ENCODE measurements at places on chromosomes 1 and 21. TPM values are rescaled to one million over a fixed set of nuclear protein-coding genes. Genes with fewer than 3 reads are reported as not detected.

The BSND gene
- total RNA-seq, result not detected

The OR4F29 gene
- total RNA-seq, result not detected

DNA sequence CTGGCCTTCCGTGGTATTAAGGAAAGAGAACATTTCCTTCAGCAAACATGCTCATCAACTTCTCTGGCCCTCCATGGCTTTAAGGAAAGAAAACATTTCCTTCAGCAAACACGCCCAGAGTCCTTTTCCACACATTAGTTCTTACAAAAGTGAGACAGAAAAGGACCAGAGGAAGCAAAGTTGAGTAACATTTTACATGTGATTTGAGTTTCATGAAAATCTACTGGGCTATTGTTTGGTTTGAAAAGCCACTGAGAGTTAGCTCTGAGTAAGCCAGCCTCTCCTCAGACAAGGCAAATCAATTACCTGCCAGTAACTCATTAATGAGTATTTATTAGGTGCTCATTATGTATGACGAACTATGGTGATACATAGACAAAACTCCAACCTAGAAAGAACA is 78.0 kb downstream of the NID1 start:
- H3K4me3 ChIP-seq, result no peak overlapping the region
- H3K27ac ChIP-seq, result no peak overlapping the region

DNA sequence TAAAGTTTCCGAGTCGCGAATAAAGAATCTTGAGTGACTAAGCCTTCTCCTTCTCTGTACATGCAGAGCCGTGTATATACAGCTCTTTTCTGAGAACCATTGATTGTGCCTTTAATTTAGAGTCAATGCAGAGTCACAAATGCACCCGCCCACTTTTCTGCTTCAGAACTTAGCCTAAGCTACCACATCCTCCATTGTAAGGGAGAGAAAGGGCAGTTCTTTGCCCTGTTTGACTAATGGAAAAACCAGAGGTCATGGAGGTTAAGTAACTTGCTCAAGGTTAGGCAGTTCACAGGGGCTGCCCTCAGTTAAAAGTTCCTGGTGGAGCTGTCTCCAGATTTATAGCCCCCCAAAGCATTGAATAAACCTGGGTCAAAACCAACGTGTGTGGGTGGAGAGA is 139.6 kb downstream of the TOMM20 start:
- peaks cover 46% of the 10 kb centered on the region for H3K4me1 ChIP-seq
- H3K4me3 ChIP-seq, result no peak overlapping the region
- no peaks in the 10 kb centered on the region for H3K36me3 ChIP-seq

DNA sequence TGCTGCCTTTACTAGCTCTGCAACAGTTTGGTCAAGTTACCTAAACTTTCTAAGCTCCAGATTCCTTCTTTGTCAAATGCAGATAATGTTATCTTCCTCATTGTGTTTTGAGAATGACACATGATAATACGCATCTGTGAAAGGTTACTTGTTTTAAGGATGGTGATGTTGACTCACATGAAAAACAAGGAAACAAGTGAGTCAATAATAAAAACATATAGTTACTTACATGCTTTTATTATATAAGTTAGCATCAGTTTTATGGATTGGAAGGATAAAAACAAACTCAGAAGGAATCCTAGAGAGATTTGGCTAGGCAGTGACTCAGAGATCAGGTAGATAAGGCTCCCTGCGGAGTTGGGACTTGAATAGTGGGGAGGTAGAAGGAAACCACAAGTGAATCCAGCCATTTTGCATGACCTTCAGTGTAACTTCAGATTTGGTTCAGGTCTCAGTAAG is 144.6 kb downstream of the LMO4 start:
- H3K27ac ChIP-seq, result peak overlapping the region; percentile 96
- no peaks in the 10 kb centered on the region for H3K36me3 ChIP-seq
- no peaks in the 10 kb centered on the region for H3K27me3 ChIP-seq
- no peak for DNase-seq

GRCh38 chr1:185936641-185937040 is 202.4 kb downstream of the HMCN1 start:
- H3K27me3 ChIP-seq, result no peaks in the 10 kb centered on the region
- H3K36me3 ChIP-seq, result no peaks in the 10 kb centered on the region
- no peak overlapping the region for H3K27ac ChIP-seq
- no peak overlapping the region for H3K4me3 ChIP-seq
- DNase-seq, result no peak
- H3K4me1 ChIP-seq, result no peaks in the 10 kb centered on the region

- H3K36me3 ChIP-seq, result no peaks in the 10 kb centered on the region
- peaks cover 37% of the 10 kb centered on the region for H3K4me1 ChIP-seq
- no peak overlapping the region for H3K4me3 ChIP-seq
- no peaks in the 10 kb centered on the region for H3K27me3 ChIP-seq
Measured at GRCh38 chr1:153532181-153532580, 3.6 kb downstream of the S100A6 start.

- no peak for DNase-seq
- no peak overlapping the region for H3K27ac ChIP-seq
- H3K4me1 ChIP-seq, result peaks cover 41% of the 10 kb centered on the region
- no peak overlapping the region for H3K4me3 ChIP-seq
- H3K27me3 ChIP-seq, result no peaks in the 10 kb centered on the region
Measured at GRCh38 chr1:47182676-47183235, 7.1 kb downstream of the PDZK1IP1 start.
